ENCODE measurements at places on chromosomes 1 and 21.

DNA sequence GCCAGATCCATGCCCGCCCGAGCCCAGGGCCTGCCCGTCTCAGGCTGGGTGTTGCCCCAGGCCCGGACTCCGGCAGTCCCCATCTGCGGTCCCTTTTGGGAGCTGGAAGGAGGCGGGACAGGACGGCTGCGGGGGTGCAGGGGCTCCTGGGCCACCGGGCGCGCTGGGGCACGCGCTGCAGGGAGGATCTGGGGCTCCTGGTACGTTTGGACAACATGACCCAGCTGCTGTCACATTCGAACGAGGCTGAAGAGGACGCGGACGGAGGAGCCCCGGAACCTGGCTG is 6.6 kb upstream of the CALML6 start:
- DNase-seq = no peak

DNA sequence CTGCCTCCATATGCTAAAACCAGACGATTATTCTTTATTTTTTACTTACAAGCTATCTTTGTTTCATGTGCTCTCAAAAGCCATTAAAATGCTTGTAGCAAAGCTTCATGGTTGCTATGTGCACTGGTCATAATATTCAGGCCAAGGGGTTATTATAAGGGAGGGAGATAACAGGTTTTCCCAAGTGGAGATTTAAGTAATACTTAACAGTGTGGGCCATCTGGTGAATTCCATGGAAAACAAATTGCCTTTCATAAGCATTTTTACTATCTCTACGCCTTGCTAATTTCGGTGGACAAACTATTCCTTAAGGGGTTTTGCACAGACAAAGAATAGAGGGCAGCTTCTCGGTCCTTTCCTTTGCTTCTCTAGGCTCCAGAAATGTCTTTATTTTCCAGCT is 137.8 kb downstream of the NUF2 start:
- DNase-seq = no peak

GRCh38 chr21:43757601-43758000 is 18.5 kb downstream of the CSTB start:
- DNase-seq = no peak

- DNase-seq = peak; percentile 54
These were observed 33.5 kb downstream of the GPA33 start for GRCh38 chr1:167056529-167057231.

DNA sequence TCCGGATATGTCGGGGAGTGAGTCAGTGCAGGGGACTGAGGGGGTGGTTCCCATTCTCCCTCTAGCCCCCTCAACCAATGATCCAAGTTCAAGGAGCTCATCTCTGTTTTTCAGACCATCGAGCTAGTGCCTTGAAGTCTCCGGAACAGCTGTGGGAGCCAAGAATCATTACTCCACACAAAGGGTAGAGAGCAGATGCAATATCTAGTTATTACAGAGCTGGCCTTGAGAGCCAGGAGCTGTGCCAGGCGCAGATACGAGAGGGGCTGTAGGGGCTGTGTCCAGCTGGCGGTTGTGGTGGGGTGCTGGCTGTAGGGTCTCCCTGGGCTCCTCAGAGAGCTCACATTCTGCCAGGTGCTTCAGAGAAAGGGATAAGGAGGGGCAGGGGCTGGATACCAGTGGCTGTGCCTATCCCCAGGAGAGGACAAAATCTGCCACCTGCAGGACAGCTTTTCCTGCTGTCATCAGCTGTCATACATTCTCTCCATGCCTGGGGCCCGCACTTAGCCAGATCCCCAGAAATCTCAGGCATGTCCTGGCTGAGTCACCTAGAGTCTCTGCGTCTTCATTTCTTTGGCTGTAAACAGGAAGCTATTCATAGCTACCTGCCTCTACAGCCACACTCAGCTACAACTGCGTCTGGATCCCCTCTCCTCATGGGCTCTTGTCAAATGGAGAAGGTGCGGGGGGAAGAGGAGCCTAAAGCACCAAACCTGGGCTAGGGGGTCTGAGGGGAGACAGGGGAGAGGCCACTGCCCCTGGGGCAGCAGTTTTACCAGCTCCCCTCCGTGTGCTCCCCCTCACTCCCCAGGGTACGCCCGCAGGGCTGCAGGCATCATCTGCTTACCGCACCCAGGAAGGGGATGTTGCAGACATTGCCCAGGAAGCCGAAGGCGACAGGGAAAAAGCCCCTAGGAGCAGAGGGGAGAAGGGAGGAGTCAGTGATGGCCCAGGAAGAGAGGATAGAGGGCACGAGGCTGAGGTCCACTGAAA is 2.4 kb upstream of the KISS1 start:
- DNase-seq = no peak

GRCh38 chr21:33492571-33492970 is 1.1 kb upstream of the DNAJC28 start:
- DNase-seq = no peak

- DNase-seq = peak; percentile 40
These were observed 12.5 kb upstream of the SARS1 start for GRCh38 chr1:109201123-109201703.
